ENCODE measurements at places on chromosomes 3 and 15.

DNA sequence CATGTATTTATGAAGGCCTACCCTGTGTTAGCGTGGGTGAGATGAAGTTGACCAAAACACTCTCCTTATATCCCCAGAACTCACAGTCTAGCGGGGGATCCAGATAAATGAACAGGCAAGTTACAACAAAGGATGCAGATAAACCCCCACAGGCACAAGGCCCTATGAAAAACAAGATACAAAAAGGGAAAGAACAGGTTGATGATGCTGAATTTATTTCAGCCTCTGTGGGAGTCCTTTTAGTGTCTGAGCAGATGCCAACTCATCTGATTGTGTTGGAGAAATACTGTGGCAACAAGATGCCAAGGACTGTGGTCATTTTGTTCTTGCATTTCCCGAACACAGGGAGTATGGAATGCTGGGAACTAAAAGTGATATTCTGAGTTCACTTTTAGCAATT, 300.0 kb downstream of the CHST2 start:
- no peak for DNase-seq

GRCh38 chr15:78398076-78398825, 39.8 kb upstream of the IREB2 start:
- DNase-seq: no peak

DNA sequence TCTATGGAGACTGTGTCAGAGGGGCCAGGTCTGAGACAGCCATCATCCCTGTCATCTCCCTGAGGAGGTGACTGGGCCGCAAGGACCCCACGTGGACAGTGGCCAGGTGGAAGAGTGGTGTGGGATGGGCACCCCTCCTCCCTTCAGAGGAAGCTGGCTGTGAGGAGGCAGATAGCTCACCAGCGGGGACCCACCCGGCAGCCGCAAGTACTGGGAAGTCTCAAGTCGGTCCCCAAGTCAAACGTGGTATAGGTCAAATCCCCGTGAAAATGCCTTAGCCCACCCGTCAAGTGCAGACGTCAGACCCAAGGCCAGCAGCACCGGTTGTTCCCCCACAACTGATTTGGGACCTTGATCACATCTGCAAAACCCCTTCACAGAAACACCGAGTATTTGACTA, 12.3 kb upstream of the KLF13 start:
- DNase-seq: no peak

- no peak for DNase-seq
These were observed 14.9 kb downstream of the PSTPIP1 start for GRCh38 chr15:77009646-77010311.

- no peak for DNase-seq
These were observed 71.3 kb upstream of the PHLDB2 start for GRCh38 chr3:111787556-111788463.

- no peak for DNase-seq
These were observed 67.1 kb downstream of the IGF1R start for GRCh38 chr15:98715401-98715800.

GRCh38 chr3:119794971-119795612, 13.2 kb downstream of the NR1I2 start:
- peak; percentile 8 for DNase-seq

DNA sequence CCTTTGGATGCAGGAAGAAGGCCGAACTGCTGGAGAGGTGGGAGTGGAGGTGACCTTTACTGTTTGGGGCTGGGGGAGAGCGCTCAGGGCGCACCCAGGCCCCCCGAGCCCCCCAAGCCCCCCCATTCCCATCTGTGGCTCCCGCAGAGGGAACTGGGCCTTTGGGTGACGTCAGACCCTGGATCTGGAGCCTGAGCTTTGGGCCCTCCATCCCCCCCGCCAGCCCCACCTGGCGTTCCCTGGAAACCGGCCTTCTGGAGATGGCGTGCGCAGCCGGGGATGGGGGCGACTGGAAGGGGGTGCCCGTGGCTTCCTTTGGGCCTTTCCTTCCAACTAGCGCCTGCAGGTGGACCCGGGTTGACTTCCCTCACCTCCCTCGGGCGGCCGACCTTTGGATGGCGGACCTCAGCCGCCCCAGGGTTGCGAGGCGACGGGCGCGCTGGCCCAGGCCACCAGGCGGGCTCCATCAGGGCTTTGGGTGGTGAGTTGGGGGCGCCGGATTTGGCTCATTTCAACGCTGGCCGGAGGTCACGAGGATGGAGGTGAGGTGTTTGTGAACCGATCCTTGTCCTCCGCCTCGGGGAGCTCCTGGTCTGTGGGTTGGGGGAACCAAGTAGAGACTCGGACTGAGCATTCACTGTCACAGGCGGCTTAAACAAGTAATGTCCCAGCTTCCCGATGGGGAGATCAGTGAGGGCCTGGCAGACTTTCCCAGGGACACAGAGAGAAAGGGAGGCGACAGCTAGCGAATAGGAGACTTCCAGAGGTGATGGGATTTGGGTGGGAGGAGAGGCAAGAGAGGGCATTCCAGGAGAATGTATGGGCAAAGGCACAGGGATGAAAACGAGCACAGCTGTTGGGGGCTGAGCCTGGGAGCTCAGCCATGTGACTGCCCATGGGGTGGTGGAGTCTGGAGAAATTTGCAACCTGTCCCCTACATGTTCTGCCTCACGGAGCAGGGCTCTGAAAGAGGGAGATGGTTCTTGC, 709 bp downstream of the SCAMP5 start:
- peak; percentile 11 for DNase-seq

DNA sequence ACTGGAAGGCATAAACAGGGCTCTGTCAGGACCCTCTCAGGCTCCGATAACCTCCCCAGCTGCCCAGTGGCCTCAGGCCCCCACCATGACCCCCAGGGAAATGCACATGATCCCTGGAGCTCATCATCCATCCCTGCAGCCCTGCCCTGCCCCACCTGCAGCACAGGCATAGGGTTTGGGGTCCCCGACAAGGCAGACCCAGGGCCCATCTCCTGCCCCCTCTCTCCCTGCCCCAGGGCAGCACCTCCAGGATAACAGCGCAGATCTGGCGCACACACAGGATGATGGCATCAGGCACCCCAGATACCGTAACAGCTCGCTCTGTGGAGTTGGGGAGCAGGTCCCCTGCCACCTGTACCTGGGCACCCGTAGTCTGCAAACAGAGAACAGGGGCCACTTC, 4.5 kb downstream of the GPR62 start:
- no peak for DNase-seq

DNA sequence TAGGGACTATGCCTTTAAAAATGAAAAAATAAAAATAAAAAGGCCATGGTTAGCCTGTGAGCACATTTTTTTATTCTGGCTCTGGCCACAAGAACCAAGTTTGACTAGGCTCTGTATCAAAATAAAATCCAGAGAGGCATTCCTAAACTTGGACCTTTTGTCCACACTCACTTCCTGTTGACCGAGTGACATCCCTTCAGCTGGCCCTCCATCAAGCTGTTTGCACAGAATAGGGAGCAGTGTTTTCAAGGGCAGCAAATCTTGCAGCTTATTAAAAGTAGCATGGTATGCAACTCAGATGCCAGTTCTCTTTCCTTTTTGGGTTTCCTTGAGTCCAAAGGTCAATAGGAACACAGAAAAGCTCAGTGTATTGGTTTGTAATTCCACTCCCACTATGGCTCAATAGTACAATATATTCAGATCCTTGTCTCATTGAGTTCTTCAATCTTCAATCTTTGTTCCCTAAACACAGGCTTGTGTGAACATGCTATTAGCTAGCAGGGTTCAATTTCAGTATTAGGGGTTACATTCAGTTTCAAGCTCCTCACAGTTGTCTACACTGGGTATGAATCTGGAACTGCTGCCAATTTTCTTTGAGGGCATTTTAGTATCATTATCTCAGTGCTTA, 244.5 kb downstream of the RBMS3 start:
- peak; percentile 94 for DNase-seq

GRCh38 chr3:158771982-158772381, 29.9 kb upstream of the MFSD1 start:
- DNase-seq: no peak

- no peak for DNase-seq
These were observed 104.2 kb upstream of the CLSTN2 start for GRCh38 chr3:139830817-139831216.

- no peak for DNase-seq
These were observed 56.9 kb upstream of the MANF start for GRCh38 chr3:51328206-51328605.

- peak; percentile 38 for DNase-seq
These were observed 317.3 kb downstream of the FGF12 start for GRCh38 chr3:192409838-192410683.

GRCh38 chr15:48794697-48795134, 16.2 kb downstream of the CEP152 start:
- DNase-seq: peak; percentile 47

DNA sequence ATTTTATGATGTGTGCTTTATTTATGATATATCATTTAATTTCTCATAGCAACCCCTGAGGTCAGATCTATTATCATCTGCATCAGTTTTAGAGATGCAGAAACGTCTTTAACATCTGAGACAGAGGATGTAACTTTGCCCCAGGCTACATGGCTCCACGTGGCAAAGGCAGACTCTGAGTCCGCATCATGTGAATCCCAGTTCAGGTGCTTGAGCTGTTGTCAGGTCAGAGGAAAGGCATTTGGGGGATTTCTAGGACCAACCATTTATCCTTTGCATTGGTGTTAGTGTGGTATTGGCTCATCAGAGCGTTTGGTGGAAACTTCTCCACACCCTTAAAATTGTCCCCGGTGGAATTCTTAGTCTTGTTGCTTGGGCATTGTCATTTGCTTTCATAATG, 10.8 kb downstream of the CACNA2D3 start:
- no peak for DNase-seq

DNA sequence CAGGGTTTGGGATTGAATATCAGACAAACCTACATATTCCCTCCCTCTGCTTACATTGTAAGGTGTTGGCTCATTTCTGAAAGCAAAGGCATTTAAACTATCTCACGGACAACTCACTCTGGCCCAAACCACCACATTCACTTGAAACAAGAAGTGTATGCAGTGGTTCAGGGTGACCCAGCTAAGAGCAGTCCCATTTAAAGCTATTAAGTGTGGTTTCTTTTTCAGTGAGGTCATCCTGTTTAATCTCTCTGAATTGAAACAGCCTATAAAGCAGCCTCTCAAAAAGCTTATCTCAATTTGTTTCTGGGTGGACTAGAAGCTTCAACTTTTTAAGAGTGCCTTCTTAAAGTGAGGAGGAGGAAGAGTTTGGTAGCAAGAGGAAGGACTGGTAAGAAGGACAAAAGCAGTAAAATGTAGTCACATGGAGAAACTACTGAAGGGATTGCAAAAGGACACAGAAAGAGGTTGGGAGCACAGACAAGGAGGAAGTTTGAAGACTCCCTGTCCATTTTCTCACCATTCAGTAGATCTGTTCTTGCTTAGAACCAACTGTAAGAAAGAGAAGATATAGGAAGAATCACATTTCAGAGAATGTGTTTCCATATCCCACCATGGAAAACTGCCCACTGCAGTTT, 151.6 kb downstream of the TMCO5A start:
- no peak for DNase-seq

DNA sequence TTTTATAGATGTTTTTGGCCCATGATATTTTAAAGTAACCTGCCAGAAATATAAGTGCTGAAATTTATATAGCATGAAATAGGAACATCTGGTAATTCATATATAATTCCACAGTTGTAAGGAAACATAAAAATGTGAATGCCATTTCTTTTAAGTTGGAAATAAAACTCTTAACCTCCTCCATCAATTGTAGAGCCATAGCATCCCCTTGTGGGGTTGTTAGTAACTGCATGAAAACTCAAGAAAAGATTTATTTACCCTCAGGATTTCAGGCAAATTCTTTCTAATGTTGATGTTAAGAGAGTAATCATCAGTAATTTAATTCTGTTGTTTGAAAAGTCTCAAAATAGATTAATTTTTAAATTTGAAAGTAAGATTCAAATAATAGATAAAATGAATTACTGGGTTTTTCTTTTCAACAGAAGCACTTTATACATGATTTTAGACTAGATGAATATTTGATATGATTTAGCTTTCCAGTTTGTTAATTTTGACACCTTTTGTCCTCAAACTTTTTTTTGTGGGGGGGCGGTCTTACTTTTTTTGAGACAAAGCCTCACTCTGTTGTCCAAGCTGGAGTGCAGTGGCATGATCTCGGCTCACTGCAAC, 74.7 kb downstream of the RASA2 start:
- peak; percentile 86 for DNase-seq

GRCh38 chr3:146543461-146544001, 876 bp downstream of the PLSCR1 start:
- DNase-seq: peak; percentile 25

DNA sequence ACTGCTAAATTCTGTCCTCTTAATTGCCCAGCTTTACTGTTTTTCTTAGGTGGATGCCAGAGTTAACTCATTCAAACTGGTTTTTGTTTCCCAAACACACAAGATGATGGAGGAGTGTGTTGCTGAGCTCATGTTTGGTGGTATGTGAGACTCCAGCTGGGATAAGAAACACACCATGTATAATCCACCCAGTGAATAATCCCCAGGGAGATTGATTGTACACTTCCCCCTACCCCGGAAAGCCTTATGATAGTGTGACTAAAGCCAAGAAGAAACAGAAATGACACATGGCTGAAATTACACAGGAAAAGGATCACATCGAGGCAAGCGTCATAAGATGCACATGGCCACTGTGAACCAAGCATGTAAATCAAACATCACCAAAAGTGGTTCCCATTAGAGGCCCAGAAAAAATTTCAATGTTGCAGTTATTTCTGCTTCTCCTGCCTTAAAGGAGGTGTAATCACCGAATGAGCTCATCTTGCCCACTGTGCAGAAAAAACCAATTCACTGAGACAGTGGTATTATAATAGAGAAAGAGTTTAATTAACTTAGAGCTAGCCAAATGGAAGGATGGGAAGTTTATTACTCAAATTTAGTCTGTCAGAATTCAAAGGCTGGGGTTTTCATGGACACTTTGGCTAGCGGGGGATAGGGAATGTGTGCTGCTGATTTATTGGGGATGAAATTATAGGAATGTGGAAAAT, 56.7 kb upstream of the MAGI1 start:
- DNase-seq: no peak

GRCh38 chr15:48175126-48175525, 3.0 kb downstream of the MYEF2 start:
- DNase-seq: no peak

DNA sequence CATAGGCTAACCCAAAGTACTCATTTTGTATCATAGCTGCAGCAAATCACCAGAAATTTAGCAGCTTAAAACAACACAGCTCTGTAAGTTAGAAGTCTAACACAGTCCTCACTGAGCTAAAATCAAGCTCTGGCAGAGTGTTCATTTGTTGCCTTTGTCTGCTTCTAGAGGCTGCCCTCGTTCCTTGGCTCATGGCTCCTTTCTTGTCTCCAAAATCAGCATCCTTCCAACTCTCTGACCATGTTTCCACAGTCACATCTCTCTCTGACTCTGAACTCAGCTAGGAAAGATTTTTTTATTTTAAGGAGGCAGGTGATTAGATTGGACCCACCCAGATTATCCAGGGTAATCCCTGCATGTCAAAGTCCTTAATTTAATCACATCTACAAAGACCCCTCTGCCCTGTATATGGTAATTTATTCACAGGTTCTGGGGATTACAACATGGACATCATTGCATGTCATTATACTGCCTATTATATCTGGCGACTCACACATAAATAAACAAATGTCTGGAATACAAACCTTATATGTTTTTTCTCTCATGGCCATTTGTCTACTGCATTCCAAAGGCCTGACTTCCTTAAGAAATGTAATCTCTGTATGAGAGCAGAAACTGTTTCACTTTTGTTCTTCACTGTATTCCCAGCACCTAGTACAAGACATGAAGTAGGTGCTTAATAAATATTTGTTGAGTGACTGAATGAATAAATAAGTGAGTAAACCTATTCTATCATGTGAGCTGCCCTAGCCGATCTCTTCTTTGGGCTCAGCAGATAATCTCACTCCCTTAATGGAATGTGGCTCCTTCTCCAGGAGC, 15.1 kb upstream of the UACA start:
- DNase-seq: no peak
